ENCODE measurements at places on chromosomes 4 and X.

DNA sequence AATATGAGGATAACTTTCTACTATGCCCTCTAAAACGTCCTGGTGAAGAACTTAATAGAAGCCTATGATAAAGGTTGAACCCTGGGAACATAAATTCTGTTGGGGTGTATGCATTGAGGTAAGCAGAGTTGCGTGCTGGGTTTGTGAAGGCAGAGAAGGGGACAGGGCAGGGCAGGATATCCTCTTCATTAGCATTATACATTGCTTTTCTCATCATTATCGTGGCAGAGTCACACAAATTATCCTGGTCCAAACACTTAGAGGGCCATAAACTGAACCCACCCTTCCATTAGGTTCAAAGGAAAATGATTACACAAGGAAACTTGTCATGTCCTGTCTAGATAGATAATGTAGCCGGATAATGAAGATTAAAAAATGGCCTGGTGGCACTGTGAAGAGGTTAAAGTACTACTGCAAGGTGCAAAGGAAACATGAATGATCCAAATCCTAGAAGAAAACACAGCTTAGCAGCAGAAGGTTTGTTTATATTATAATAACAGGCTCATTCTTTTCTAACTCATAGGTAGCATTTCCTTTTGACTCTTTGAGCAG lies 189.1 kb downstream of the SPCS3 start:
- DNase-seq: no peak

DNA sequence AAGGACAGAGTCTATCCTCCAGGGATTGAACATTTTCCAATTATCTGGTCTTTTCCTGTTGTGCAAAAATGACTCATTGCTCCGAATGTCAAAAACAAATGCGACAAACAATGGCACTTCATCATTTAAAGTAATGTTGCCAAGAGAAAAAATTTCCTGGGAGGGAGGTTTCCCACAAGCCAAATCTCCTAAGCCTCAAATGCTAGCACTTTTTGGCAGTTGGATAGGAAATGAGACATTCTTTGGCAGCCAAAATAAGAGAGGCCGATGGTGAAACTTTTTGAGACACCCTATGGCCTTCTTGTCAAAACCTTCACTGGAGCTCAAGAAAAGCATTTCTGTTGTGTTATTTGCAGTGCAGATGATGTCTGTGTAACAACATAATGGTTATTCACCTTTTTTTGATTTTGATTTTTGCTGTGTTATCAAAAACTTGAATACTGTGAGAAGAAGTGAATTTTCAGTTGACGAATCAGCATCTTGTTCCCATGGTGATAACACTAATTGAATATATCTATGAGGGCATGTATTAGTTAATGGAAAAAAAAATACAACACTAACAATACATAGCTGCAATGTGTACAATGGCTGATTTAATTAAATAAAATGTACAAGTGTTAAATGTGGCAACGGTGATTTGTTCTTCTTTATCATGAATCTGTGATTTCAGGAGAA lies 333.8 kb downstream of the ANK2 start:
- no peak for DNase-seq

GRCh38 chr4:128162434-128162833 lies 101.3 kb downstream of the LARP1B start:
- DNase-seq: no peak

DNA sequence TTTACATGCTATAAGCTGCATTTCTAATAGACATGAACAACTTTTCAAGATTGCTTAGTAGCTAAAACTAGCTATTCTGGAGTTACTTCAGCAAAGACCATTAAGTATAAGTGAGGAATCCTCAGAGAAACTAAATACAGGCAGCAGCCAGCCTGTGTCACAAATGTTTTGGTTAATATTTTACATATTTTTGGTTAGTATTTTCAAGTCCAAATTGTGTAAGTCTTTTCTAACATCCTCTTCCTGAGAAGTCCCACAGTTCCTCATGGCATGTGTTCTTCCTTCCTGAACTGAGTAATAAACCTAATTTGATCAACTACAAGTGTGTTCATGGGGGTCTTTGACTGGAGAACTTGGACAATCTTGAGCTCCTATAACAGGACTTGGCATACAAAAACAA lies 42.4 kb upstream of the MCF2 start:
- DNase-seq: no peak

DNA sequence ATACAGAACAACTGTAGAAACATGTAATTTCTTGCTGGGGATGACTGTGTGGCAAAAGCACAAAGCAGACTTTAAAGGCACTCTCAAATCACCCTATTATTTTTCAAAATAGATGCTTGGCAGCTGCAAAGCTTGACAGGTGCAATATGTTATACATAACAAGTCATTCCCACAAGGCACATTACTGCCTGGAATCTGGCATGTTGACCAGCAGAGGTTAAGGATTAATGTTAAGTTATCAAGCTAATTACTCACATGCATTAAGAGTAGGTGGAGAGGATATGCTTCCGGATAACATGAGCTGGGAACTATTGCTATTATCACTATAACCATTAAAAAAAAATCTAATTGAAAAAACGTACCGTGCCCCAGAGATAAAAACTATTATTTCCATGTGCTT lies 17.8 kb downstream of the ANOS1 start:
- DNase-seq: no peak

GRCh38 chr4:103098756-103099440 lies 736 bp downstream of the BDH2 start:
- no peak for DNase-seq

- DNase-seq: no peak
Observed at GRCh38 chr4:89598602-89599001, 238.4 kb downstream of the SNCA start.

DNA sequence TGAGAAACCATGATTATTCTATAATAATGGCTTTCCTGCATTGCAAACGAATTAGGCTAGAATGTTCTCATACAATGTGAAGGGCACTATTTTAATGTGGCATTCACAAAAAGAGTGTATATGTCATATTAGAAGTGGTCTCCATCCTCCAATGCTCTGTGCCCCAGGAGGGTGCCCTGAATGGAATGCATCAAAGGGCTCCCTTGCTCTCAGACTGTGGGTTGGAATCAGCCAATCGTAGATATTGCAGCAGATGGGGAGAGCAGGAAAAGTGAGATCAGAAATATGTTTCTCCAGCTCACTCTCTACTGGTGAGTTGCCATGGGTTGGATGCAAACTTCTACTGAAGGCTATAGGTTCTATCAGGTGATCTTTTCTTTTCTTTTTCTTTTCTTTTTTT lies 11.9 kb upstream of the NSUN7 start:
- DNase-seq: no peak

- no peak for DNase-seq
Observed at GRCh38 chrX:34884817-34885216, 57.8 kb upstream of the FAM47B start.

GRCh38 chr4:187478292-187479140 lies 517.1 kb upstream of the ZFP42 start:
- no peak for DNase-seq

GRCh38 chr4:56657128-56657527 lies 24.0 kb downstream of the HOPX start:
- no peak for DNase-seq

GRCh38 chrX:28582511-28582910 lies 4.7 kb upstream of the IL1RAPL1 start:
- no peak for DNase-seq

DNA sequence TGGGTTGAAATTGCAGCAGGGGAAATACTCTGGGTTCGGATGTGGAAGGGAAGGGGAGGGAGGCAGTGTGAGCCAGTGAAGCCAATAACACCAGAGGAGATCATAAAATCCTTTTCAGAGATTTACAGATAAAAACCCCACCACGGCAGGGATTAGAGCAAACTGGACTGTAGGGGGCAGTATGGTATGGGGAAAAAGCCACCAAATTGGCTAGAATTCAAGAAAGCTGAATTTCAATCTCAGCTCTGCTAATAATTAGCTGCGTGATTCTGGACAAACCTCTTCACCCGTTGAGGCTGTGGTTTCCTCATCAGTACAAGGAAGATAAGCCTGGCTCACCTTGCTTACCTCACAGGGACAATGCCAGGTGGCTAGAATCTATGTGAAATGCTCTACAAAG lies 108.1 kb downstream of the ATG4A start:
- no peak for DNase-seq
